ENCODE measurements at places on chromosomes 4 and X.
A peak's percentile ranks its signal among the peaks of the same experiment; 100 is the strongest.

- no peak for DNase-seq
Measured at GRCh38 chr4:121733942-121734341, 31.0 kb downstream of the SMIM43 start.

DNA sequence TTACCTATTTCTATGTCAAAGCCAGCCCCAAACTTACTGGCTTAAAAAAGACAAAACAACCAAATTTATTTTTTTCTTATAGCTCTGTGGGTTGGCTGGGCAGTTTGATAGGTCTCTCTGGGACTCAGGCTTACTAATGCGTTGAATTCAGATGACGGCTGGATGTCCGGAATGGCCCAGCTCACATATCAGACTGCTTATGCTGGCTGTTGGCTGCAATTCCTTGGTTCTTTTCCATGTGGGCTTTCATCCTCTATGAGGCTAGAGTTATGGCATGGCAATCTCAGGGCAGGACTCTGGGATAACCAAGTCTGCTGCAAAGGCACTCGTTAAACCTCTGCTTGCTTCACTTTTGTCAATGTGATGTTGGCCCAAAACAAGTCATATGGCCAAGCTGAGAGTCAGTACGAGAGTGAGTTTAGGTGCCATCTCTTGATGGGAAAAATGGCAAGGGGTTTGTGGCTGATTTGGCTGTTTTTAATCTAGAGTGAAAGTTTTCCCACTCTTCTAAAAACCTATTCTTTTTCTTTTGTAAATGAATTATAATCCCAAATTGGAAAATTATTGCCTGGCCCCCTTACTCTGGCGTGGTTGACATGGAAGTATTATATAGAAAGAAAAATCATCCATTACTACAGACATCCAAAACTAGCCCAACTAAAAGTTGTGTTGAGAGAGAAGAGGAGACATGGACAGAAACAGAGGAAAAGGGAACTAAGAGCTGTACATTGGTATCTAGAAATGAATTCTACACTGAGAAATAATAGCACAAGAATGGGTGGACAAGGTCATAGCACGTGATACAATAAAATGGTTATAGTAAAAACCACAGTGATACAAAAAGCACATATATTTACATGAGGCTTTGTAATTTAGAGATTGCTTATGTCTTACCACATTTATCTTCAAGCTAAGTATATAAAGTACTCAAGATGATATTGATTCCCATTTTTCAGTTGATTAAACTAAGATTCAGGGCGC, 6.6 kb downstream of the PRIMPOL start:
- no peak for DNase-seq

- DNase-seq, result no peak
Measured at GRCh38 chrX:119688911-119689321, 4.1 kb downstream of the SEPTIN6 start.

DNA sequence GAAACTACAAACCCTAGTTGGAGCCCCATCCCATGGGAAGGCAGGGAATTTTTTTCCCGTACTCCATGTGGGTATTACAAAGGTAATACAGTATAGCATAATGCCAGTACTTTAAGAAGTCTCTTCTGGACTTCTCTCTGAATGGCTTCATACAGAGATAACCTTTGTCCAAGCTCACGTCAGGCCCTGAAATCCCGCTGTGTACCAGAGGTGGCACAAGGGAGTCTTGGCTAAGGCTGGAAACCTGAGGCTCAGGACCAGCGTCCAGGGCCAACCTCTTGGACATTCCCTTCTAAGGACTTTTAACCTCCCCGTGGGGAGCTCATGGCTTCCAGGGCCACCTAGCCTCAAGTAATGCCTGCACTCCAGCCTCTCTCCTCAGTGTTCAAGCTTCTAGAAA, 338.9 kb upstream of the FAM241A start:
- DNase-seq, result no peak

- no peak for DNase-seq
Measured at GRCh38 chr4:88006956-88007303, 505 bp upstream of the PKD2 start.

DNA sequence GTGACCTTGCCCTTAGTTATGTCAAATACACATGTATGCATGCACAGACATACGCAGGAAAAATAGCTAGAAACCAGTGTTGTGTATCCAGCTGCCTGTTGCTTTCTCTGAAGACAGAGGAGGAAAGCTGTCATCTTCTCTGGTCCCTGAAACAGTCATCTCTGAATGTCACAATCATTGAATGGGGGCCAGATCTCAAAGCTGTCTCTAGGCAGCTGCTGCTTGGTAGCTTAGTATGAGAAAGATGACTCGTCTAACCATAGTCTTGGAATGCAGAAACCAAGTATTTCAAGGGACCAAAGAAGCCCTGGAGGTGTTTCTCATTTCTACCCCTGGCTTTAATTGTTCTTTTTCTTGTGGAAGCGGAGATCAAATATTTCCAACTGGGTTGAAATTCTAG, 4.0 kb downstream of the GRIA3 start:
- DNase-seq, result no peak

DNA sequence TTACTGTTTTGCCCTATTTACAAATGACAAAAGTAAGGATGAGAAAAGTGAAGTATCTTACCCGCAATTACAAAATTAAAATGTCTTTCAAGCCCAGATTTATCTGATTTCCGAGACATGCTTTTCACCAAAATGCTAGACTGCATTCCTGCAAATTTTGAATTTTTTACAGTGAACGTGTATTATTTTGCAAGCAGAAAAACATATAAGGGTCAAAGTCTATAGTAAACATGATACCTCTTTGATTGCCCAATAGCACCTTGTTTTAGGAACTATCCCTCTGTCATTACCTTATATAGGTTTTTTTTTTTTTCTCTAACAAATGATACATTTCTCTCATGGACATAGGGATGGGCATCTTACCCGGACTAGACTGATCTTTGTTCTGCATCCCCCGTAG, 134.2 kb upstream of the RAP2C start:
- DNase-seq, result no peak

DNA sequence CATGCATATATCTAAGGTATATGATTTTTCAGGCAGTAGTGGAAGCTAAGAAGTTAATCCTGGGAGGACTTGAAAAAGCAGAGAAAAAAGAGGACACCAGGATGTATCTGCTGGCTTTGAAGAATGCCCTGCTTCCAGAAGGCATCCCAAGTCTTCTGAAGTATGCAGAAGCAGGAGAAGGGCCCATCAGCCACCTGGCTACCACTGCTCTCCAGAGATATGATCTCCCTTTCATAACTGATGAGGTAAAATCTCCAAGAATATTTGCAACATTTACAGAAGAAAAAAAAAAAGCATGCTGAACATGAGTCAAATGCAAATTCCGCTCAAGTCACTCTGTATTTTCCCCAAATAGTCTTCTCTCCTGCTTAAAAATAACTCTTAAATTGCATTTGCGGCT, 32.1 kb downstream of the MTTP start:
- DNase-seq, result no peak

DNA sequence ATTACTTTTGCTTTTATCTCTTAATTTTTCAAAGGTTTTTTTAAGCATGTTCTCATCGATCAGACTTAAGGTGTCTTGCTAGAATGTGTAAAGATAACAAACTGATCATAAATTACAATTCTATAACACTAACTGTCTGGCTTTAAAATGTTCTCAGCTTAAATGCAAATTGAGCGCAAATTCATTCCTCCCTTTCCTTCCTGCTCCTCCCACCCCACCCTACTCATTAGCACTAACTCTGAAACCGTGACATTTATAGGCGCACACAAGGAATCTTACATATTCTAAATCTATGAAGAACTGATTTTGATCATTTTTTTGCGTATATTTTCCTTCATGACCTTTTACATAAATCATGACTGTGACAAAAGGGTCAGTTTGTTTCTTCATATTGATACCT, 590.0 kb upstream of the DIAPH2 start:
- DNase-seq, result no peak

GRCh38 chrX:790783-791360, 160.3 kb downstream of the SHOX start:
- no peak for DNase-seq

GRCh38 chr4:80610845-80611677, 275.5 kb downstream of the CFAP299 start:
- DNase-seq, result peak; percentile 54

DNA sequence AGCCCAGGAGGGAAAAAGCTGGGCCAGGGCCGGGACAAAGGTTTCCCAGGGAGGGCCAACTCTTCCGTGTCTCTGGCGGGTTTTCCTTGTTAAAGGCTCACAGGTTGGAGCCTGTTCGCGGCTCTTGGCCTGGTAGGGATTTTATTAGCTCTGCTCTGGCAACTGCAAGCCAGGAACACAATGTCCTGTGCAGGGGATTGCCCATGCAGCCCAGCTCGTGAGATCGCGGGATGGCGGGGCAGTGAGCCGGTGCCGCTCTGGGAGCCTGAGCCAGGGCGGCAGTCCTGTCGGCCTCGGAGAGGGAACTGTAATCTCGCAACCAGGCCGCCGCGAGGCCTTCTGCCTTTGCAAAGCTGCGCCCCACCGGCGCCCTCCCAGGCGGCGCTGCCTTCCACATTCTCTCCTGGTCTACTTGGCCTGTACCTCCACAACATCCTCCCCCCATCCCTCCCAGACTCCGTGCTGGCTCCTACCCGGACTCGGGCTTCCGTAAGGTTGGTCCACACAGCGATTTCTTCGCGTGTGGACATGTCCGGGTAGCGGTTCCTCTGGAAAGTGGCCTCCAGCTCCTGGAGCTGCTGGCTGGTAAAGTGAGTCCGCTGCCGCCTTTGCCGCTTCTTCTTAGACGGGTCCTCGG, 2.1 kb downstream of the PITX2 start:
- no peak for DNase-seq

GRCh38 chr4:83876047-83876446, 340.1 kb downstream of the GPAT3 start:
- DNase-seq, result no peak

DNA sequence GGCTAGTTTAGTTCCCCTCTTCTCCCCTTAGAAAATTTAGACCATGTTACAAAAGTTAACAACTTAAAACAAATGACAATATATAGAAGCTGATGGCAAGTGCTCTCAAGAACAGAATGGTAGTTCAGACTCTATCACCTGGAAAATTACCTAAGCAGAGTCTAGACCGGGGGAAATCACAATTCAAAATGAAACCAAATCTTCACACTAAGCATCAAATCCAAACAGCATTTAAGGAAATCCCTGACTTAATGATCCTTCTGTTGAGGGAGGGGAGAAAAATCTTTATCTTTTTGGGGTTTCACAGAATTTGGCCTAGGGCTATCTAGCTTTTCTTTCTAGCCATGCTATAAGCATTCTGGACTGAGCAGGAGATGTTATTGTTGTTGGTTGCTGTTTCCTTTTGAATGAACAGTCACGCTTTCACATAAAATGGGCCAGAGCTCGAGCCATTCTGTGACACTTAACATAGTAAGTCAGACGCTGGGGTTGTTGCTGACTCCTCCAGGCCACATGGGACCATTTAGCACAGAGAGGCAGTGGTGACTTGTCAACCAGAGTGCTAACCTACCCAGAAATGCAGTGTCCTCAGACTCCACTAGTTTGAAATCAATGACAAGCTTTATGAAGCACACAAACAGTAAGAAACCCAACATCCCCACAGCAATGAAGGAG, 16.0 kb upstream of the LSM6 start:
- DNase-seq, result no peak

DNA sequence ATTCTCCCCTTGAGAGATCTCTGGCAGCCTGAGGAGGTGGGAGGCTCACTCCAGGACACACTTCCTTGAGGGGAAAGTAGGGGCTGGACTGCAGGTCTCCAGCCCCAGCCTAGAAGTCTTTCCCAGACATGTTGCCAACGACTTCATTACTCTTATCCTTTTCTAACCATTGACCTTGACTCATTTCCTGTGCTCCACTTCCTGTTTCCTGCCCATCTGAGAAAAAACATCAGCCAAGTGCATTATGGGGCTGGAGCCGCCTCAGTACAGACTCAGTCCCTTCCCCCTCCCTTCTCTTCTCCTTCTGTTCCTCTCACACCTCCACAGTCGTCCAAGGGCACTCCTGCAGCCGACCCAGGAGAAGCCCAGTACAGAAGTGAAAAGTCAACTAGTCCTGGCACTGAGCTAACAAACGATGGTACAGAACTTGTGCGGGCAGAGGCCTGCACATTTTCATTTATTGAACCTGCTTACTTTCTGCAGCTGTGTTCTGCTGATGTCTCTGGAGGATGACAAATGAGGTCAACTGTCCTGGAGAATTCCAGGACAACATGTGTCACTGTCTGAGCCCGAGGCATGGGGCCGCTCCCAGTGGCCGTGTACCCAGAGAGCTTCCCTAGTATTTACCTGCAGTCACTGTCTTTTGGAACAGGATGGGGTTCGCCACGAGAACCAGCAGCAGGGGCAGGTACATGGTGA, 20.1 kb downstream of the GPR143 start:
- DNase-seq, result no peak

- no peak for DNase-seq
Measured at GRCh38 chr4:110195561-110196205, 2.7 kb downstream of the ELOVL6 start.

- DNase-seq, result no peak
Measured at GRCh38 chrX:482192-482701, 95.5 kb upstream of the PPP2R3B start.

DNA sequence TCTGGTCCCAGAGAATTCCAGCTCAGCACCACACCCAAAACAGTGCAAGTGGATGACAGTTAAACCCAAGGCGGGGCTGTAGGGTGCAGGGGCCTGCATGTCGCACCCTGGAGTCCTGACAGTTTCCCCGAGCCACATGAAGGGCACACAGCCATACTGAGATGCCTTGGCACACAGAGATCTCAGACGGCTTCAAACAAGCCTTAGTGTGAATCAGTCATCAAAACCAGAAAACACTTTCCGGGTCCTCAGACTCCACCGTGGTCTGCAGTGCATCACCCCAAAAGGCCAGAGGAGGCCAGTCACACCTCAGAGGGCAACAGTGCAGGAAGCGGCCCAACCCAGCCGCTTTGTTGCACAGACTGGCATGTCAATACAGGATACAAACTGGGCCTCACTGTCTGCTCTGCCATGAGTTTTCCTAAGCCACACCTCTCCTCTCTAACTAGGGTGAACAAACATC, 64.6 kb upstream of the ENPP6 start:
- no peak for DNase-seq

DNA sequence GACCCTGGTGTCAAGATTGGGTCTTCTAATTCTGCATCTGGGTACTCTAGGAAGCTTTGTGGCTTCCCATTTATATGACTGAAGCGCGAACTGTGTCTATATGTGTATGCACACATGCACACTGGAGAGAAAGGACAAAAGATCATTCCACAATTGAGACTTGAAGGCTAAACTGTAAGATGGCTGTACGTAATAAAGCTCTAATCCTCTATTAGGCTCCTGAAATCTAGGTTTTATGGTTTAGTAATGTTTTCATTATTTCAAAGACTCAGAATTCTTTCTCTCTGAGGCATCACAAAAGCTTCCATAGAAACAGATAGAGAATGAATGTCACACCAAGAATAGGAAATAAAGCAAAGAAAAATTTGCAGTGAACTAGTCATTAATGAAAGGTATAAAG, 320.7 kb upstream of the FTHL17 start:
- DNase-seq, result no peak

DNA sequence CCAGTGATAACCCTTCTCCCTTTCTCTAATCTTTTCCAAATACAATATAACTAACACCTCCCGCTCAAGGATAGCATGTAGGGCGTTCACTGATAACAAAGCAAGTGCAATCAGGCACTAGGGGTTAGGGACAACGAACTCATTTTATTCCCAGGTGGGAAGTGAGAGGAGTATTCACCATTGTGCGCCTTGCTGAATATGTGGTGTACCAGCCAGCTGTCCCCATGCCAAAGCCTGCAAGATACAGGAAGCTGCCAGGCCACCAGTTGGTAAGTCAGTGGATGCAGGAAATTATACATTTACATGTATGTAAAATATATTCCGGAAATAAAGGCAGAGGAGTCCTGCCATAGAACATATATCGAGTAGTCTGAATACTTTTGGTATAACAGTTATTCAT, 6.3 kb upstream of the HPRT1 start:
- no peak for DNase-seq

- DNase-seq, result no peak
Measured at GRCh38 chrX:13742397-13743176, 8.0 kb downstream of the OFD1 start.

Data from NCI-H2107 (cell line).